Fibroblast of gingiva (primary cell): ENCODE measurements at places on chromosomes 7 and 10.

GRCh38 chr10:58853668-58854067 is 322.8 kb upstream of the PHYHIPL start:
- no peak for DNase-seq

GRCh38 chr7:39383136-39383535 is 183.1 kb upstream of the YAE1 start:
- no peak for DNase-seq

GRCh38 chr7:22488643-22489462 is 11.1 kb downstream of the STEAP1B start:
- DNase-seq: peak; percentile 60

DNA sequence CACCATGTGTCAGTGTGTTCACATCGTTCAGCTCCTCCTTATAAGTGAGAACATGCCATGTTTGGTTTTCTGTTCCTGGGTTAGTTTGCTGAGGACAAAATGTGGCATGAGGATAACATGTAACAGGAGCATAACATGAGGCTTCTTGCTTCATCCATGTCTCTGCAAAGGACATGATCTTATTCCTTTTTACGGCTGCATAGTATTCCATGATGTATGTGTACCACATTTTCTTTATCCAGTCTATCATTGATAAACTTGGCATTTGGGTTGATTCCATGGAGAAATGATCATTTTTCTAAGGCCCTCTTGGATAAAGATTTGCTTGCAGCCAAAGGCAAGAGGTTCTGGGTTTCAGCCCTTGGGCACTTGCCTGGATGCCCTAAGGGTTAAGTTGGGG is 128.5 kb upstream of the ZEB1 start:
- no peak for DNase-seq

DNA sequence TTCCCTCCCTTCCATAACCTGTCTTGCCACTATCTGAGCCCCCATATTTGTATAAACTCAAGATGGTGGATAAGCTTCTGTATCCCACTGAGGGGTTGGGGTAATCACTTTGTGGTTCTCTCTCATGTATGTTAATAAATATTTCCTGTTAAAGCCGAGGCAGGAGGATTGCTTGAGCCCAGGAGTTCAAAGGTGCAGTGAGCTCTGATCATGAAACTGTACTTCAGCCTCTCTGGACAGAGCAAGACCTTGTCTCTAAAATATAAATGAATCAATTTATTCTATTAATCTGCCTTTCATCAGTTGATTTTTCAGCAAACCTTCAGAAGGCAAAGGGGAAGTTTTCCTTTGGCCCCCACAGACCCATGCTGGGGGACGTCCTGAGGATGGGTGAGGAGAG is 1.8 kb upstream of the RARRES2 start:
- DNase-seq: no peak

- no peak for DNase-seq
These were observed 33.9 kb downstream of the PPIF start for GRCh38 chr10:79380946-79381721.

DNA sequence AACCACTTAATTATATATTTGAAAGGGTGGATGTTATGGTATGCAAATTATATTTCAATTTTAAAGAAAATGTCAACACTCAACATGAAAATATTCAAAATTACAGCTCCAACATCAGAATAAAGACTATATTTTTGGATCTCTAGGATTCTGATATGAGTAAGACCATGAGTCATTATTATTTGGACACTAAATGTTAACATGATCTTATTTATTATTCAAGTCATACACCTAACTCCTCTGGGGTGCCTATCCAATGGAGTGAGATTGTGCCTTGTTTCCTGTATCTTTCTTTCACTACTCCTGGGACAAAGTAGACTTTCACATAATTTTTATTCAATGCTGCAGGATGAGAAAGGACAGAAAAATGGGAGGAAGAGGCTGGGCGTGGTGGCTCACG is 135.2 kb upstream of the PRSS1 start:
- no peak for DNase-seq

DNA sequence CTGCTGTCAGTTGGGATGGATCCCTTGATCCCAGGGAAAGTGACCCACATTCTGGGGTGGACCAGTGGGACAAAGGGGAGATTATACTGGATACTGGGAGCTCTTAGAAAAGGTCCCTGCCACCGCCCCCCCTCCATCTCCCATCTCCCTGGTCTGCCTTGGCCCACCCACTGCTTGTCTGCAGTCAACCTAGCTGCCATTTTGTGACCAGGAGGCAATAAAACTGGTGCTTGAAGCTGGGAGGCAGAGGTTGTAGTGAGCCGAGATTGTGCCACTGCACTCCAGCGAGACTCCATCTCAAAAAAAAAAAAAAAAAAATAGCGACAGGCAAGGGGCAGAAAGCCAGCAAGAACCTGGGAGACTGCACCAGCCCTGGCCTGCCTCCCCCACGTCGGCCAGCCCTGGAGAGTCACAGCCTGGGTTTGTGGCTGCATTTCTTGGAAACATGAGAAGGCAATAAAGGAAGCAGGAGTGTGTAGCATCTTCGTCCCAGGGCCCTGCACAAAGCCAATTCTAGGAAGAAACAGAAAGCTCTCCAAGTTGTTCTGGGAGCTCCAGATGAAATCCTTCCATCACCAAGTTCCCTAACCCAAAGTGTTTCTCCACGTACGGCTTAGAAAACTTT is 4.7 kb upstream of the ARPC1B start:
- DNase-seq: no peak

DNA sequence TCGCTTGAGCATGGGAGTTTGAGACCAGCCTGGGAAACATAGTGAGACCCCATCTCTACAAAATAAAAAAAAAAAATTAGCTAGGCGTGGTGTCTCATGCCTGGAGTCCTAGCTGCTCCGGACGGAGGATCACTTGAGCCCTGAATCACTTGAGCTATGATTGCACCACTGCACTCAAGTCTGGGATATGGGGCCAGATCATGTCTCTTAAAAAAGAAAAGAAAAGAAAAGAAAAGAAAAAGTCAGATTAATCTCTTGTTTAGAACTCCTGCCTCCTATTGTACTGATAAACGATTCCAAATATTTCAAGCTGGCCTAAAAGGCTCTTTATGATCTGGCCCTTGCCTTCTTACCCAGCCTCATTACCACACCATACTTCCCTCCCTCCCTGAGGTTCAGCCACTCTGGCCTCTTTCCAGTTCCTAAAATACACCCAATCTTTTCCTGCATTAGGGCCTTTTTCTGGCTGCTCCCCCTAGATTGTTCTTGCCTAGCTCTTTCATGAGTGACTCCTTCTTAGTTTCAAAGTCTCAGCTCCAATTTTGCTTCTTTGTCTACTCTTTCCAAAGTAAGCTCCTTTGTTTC is 41.7 kb downstream of the VCL start:
- DNase-seq: peak; percentile 81

DNA sequence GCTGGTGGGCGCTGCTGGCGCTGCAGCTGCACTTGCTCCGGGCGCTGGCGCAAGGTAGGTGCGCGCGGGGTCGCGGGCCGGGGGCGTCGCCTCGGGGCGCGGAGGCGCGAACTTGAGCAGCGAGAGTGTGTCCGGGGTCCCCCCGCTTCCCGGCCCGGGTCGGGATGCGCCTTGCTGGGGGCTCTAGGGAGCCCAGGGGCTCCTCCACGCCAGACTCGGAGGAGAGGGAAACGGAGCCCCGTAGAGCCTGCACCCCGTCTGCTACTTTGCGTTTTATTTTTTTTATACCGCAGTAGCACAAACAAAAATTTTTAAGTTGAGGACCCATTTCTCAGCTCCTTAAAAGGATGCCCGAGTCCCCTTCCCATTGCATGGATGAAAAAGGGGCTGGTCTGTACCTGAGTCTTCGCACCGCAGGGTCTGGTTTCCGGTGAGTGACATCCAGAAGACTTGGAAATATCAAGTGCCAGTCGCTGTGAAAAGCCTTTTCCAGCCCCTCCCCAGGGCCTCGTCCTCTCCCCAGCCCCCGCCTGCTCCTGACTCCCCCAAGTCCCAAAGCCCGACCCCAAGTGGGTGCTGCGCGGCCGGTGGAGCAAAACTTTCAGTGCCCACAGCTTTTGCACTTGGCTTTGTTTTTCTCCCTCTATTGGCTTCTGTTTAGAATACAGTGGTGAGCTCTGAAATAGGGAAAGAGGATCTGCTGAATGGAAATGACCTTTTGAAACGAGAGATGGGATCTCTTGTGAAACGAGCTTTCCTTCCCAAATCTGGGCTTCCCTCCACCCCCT is 973 bp downstream of the SDK1 start:
- DNase-seq: peak; percentile 52

DNA sequence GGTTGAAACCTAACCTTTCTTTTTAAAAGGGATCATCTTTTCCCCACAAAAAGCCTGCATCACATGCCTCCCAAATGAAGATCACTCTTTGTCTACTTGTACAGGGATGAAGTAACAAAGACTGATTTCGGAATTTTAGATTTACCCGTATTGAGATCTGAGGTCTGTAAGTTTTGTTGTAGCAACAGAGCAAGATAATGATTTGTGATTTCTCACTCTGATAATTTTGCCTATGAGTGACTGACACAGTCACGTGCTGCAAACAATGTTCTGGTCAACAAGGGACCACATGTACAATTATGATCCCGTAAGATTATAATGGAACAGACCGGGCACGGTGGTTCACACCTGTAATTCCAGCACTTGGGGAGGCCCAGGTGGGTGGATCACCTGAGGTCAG is 31.3 kb downstream of the ARL5B start:
- no peak for DNase-seq
